ENCODE measurements at places on chromosomes 7 and 10.

- peak; percentile 66 for DNase-seq
These were observed at the start of gene CTBP2 for GRCh38 chr10:125159932-125160855. Gene CTBP2, minus strand, starts transcription at chr10:125160563.

DNA sequence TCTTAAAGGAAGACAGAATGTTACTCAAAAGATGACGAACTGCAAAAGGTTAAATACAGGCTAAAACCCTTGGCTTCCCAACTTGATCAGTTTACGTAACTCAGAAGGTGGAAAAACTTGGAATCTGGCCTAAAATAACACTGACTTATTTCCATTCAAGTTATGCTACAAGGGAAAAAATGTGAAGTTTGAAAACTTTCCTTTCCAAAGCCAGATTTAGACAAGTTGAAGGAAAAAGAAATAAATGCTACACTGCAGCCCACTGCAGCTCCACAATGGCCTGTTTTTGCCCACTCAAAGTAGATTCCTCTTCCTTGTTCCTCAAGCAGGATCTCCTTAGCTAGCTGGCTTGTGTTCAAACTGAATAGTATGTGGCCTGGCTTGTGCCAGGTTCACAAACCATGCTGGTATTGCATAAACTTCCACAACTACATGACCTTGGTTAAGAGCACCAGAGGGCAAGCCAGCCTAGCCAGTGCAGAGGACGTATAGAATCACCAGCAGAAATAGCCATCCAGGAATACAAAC is 166.2 kb downstream of the CPEB3 start:
- no peak for DNase-seq

DNA sequence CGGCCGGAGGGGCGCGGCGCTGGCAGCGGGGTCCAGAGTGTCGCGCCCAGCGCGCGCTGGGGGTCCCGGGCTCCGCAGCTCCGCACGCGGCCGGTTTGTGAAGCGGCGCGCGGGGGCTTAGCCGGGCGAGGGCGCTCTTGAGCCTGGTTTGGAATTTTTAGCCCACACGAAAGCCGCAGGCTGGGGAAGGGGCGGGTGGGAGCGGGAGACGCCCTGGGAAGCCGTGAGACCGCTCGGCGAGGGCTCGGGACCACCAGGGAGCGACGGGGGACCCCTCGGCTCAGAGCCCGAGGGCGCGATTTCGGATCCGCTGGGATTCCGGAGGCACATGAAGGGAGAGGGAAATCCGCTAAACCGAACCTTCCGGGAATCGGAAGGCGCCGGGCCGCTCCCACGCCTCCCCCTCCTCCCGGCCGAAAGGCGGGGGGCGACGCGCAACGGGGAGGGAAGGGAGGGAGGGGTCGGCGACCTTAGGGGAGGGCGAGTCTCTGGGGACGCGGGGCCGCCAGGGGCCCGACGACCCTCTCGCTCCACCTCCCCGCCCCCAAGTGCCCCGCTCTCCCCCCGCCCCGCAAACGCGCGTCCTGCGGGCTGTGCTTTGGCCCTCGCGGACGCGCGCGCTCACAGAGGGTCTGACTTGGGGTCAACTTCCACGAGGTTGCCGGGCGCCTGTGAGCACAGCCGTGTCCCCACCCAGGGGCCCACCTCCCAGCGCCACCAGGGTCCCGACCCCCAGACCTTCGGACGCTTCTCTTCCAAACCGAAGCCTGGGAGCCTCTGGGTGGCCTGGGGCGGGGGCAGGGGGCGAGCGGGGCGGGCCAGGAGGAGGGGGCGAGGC is 5.1 kb upstream of the ELFN1 start:
- DNase-seq: peak; percentile 56

DNA sequence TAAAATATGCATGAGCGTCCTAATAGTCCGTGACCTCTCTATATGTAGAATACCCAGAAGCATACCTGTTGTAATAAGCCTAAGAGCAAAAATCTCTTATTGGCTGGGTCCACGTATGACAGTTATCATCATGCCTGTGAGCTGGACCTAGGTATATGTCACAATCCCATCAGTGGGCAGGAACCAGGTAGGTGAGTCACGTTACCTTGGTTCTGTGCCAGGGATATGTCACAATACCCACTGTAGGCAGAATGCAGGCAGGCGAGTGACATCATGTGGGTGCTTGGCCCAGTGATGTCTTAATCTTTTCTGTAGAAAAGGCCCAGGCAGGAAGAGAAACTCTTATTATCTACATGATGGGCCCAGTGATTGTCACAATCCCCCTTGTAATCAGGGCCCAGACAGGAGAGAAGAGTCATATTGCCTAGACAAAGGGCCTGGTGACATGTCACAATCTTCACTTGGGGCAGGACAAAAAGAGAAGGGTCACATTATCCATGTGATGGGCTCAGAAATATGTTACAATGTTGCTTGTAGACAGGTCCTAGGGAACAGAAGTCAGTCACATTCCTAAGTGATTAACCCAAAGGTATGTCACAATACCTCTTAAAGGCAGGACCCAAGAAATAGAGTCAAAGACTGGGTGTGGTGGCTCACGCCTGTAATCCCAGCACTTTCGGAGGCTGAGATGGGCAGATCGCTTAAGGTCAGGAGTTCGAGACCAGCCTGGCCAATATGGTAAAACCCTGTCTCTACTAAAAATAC is 12.9 kb upstream of the ZNF736 start:
- no peak for DNase-seq

GRCh38 chr7:127600885-127601284 is 7.3 kb downstream of the FSCN3 start:
- DNase-seq: no peak

- DNase-seq: no peak
These were observed 33.1 kb downstream of the ASB13 start for GRCh38 chr10:5633166-5633749.

GRCh38 chr10:97676770-97677581 is 10.1 kb downstream of the AVPI1 start:
- no peak for DNase-seq

DNA sequence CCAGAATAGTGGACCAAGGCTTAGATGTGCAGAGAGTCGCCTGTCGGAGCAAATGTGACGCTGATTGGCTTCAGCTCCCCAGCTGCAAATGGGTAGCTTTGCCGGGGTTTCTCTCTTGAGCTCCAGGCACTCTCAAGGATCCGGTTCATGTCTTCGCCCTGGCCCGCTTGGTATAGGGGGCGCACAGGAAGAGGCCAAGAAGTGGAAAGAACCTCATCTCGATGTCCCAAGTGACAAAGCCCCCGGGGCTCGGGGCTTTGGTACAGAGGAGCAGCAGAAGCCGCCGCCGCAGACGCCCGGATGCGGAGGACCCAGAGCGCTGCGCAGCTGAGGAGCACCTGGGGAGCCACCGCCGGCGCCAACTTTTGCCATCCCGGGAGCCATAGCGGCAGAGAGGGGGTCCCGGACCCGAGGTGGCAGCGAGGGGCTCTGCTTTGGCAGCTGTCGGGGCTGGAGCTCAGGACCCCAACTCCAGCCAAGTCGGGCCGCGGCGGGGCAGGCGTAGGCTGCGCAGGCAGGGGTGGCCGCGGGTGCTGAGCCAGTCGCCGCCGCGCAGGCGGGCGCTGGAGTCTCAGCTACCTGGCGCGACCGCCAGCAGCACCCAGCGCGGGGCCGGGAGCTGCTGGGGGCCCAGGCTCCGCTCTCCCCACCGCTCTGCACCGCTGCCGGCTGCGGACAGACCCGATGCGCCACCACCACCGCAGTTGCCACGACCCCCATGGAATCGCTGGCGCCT is 466.6 kb downstream of the XPNPEP1 start:
- no peak for DNase-seq

GRCh38 chr10:124242365-124242764 is 149.0 kb upstream of the CHST15 start:
- DNase-seq: peak; percentile 12

DNA sequence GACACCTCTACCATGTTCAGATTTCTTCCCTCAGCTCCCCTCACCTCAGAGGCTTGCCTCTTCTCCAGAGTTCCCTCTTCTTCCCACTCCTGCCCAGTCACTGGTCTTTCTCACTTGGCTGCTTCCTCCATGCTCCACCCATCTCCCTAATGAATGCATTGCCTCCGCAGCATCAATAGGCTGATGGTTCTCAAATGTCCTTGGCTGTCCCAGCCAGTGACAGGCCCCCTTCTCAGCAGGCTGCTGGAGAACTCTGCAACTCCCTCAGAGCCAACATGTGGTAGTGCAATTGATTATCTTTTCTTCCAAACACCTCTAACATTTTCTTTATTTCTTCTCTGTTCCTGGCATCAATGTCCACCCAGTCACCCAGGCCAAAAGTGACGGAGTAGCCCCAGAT is 218.2 kb downstream of the RELN start:
- no peak for DNase-seq
